HepG2 (cell line): ENCODE measurements at places on chromosomes 12 and 14. TPM values are rescaled to one million over a fixed set of nuclear protein-coding genes. Genes with fewer than 3 reads are reported as not detected.

Gene KRT75
- total RNA-seq = not detected in 2 replicates

Gene RD3L
- not detected in 2 replicates for total RNA-seq

Gene SCN8A
- 0.46 and 1.4 TPM in 2 replicates for total RNA-seq

Gene AKAP5
- total RNA-seq = 1.5 and 2.1 TPM in 2 replicates

Gene CEBPE
- total RNA-seq = 0.11 TPM in 1 of 2 replicates, not detected in the other

Gene JAG2
- total RNA-seq = 0.04 TPM in 1 of 2 replicates, not detected in the other

Gene LYZ
- total RNA-seq = 1,312 and 2,054 TPM in 2 replicates

Gene NTF3
- not detected in 2 replicates for total RNA-seq

Gene CCDC177
- not detected in 2 replicates for total RNA-seq

Gene RNF212B
- total RNA-seq = not detected in 2 replicates

Gene RNASE3
- not detected in 2 replicates for total RNA-seq

Gene ASCL1
- total RNA-seq = not detected in 2 replicates

Gene SOAT2
- 6.1 and 14.9 TPM in 2 replicates for total RNA-seq

Gene SLC22A17
- total RNA-seq = 0.48 and 0.95 TPM in 2 replicates

Gene RNASE7
- not detected in 2 replicates for total RNA-seq

Gene DCAF4
- total RNA-seq = 17.3 and 18.8 TPM in 2 replicates

Gene CIT
- total RNA-seq = 11.7 and 14.7 TPM in 2 replicates

Gene CLEC6A
- total RNA-seq = not detected in 2 replicates

DNA sequence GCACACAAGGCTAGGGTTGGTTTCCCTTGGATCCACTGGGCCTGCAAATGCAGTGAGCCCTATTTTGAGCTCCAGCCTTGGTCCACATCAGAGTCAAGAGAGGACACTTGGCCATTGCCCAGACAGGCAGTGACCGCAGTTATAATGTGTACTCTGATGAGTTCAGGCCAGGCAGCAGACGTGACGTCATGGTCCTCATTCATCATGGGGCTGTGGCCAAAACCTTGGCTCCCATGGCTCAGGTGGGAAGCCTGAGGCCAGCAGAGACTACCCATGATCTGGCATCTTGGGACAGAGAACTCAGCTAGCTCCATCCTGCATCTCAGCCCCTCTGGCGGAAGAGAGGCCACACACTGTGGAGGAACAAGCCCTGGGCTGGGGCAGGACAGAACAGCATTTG is 16.4 kb downstream of the TMEM63C start:
- no peaks in the 10 kb centered on the region; the same call in 2 of the 3 replicates for H3K27me3 ChIP-seq
- no peak overlapping the region for H3K27ac ChIP-seq
- H3K4me1 ChIP-seq = no peaks in the 10 kb centered on the region
- DNase-seq = no peak

DNA sequence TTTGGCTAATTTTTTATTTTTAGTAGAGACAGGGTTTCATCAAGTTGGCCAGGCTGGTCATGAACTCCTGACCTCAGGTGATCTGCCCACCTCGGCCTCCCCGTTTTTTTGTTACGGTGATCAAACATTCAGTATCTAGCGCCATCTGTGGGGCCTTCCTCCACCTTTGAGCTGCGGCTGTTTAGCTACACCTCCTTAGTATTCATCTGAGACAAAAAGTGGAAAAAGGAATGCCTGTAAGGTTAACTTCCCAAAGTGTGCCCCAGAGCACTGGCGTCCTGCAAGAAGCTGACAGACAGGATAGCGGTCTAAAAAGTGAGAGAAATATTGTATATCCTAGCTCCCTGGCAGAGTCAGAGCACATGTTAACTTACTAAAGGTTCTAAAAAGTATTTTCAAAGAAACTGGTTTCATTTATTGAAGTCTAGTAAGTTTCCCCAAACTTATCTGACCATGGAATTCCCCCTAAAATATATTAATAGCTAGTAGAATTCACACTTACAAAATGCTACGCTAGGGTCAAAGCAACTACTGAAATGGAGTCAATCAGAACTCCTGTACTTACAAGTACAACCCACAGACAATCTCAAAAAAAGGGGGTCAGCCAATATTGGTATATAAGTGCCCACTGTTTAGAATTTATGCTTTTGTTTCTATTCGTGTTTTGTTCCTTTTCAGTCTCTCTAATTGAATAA is 59.1 kb downstream of the DUSP16 start:
- H3K27ac ChIP-seq = no peak overlapping the region
- DNase-seq = no peak
- peaks cover 46% of the 10 kb centered on the region for H3K4me1 ChIP-seq
- no peaks in the 10 kb centered on the region for H3K27me3 ChIP-seq
- no peak overlapping the region for H3K4me3 ChIP-seq

GRCh38 chr12:59763835-59764234 is 168.0 kb downstream of the SLC16A7 start:
- H3K36me3 ChIP-seq = no peaks in the 10 kb centered on the region
- H3K4me3 ChIP-seq = no peak overlapping the region
- H3K4me1 ChIP-seq = no peaks in the 10 kb centered on the region

GRCh38 chr14:104355101-104356019 is 217.0 kb downstream of the KIF26A start:
- DNase-seq = no peak
- no peaks in the 10 kb centered on the region for H3K4me1 ChIP-seq
- H3K36me3 ChIP-seq = no peaks in the 10 kb centered on the region

DNA sequence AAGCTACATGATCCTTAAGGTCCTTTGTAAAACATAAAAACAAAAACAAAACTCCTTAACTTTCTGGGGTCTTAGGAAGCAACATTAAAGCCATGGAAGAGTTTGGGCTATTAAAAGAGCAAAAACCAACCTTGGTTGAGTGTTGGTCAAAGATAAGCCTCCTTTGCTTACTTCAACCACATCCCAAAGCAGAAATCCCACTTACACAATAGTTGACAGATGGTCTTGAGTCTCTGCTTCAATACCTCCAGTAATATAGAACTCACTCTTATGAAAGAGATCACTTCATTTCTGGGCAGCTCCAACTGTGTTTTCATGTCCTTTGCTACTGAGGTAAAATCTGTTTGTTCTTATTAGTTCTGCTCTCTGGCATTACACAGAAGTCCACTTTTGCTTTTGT is 125.8 kb downstream of the SLC38A4 start:
- H3K4me1 ChIP-seq = peaks cover 25% of the 10 kb centered on the region
- DNase-seq = no peak
- H3K4me3 ChIP-seq = no peak overlapping the region
- no peak overlapping the region for H3K27ac ChIP-seq
- no peaks in the 10 kb centered on the region for H3K36me3 ChIP-seq
- no peaks in the 10 kb centered on the region for H3K27me3 ChIP-seq

GRCh38 chr14:61609191-61609843 is 86.0 kb upstream of the HIF1A start:
- DNase-seq = peak; percentile 63
- H3K4me3 ChIP-seq = peak overlapping the region; percentile 29
- H3K4me1 ChIP-seq = peaks cover 39% of the 10 kb centered on the region
- peak overlapping the region; percentile 43 for H3K27ac ChIP-seq
- H3K36me3 ChIP-seq = no peaks in the 10 kb centered on the region
- H3K27me3 ChIP-seq = no peaks in the 10 kb centered on the region

- H3K4me3 ChIP-seq = no peak overlapping the region
- H3K4me1 ChIP-seq = peaks cover 14% of the 10 kb centered on the region
- H3K27me3 ChIP-seq = peaks cover 6% of the 10 kb centered on the region; the same call in 1 of the 3 replicates
- H3K27ac ChIP-seq = no peak overlapping the region
- H3K36me3 ChIP-seq = no peaks in the 10 kb centered on the region
- peak; percentile 94 for DNase-seq
These were observed 3.4 kb upstream of the ARHGAP5 start for GRCh38 chr14:32073537-32074189.

DNA sequence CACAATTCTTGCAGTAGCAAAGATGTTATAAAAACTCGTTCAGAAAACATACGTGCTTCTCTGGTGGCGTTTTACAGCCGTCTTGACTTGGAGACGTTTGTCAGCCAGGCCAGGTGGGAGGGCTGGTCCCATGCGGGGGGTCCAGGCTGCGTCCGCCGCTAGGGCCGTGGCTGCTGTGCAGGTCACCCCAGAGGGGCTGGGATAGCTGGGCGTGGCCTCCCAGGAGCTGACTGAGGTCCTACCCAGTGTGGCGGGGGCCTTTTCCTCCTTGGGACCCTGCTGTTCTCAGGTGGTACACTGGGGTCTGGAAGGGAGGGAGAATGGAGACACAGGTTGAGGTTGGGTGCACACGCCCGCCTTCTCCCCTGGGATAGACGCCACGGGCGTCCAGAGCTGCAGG is 25.2 kb downstream of the MTA1 start:
- no peak overlapping the region for H3K27ac ChIP-seq
- H3K4me3 ChIP-seq = no peak overlapping the region
- no peaks in the 10 kb centered on the region for H3K27me3 ChIP-seq
- peaks cover 7% of the 10 kb centered on the region for H3K36me3 ChIP-seq
- no peak for DNase-seq

- H3K4me1 ChIP-seq = peaks cover 17% of the 10 kb centered on the region
- H3K27me3 ChIP-seq = no peaks in the 10 kb centered on the region; the same call in 1 of the 2 replicates
- H3K4me3 ChIP-seq = no peak overlapping the region
- no peak for DNase-seq
These were observed 175.7 kb downstream of the CACNA1C start for GRCh38 chr12:2228535-2228934.

DNA sequence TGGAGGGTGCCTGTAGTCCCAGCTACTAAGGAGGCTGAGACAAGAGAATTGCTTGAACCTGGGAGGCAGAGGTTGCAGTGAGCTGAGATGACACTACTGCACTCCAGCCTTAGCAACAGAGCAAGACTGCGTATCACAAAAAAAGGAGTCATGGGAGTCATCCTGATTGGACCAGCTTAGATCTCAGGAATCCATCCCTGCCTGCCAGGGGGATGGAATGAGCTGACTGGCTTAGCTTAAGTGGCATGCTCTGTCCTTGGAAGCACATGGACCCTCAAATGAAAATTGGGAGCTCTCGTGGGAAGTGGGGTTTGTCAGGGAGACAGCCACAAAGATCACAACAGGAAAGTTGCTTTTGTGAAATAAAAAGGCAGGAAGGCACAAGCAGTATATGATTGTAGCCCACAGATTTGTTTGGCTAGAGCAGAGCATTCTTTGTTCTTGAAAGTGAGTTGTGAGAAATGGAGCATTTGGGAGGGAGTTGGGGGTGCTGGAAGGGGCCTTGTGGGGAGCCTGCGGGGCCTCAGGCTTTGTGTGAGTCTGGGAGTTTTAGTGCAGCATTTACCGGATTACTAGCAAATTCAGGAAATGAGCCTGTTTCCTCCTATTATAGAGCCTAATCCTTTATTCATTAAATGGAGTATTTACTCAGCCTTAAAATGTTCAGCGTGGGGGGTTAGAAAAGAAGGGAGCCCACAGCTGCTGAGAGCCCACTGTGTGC is 30.7 kb downstream of the DGLUCY start:
- DNase-seq = no peak
- H3K36me3 ChIP-seq = peaks cover 18% of the 10 kb centered on the region
- no peaks in the 10 kb centered on the region for H3K27me3 ChIP-seq
- H3K27ac ChIP-seq = no peak overlapping the region
- peaks cover 21% of the 10 kb centered on the region for H3K4me1 ChIP-seq
- no peak overlapping the region for H3K4me3 ChIP-seq

- H3K4me3 ChIP-seq = no peak overlapping the region
- no peak for DNase-seq
- no peaks in the 10 kb centered on the region for H3K36me3 ChIP-seq
- no peak overlapping the region for H3K27ac ChIP-seq
These were observed 105.2 kb upstream of the EIF5 start for GRCh38 chr14:103228866-103229265.

- DNase-seq = no peak
- H3K36me3 ChIP-seq = no peaks in the 10 kb centered on the region; the same call in 2 of the 3 replicates
- H3K27ac ChIP-seq = no peak overlapping the region
- H3K27me3 ChIP-seq = no peaks in the 10 kb centered on the region
- 0 out of 2 replicates have a peak, but pooled peaks cover 6% of the 10 kb centered on the region for H3K4me1 ChIP-seq
These were observed 30.1 kb upstream of the CERS5 start for GRCh38 chr12:50197297-50197727.
